ENCODE measurements at places on chromosomes 3 and 15. TPM values are rescaled to one million over a fixed set of nuclear protein-coding genes. Genes with fewer than 3 reads are reported as not detected.
A peak's percentile ranks its signal among the peaks of the same experiment; 100 is the strongest.

- peak; percentile 92 for DNase-seq
Measured at GRCh38 chr15:100902436-100903167, 16.6 kb upstream of the LRRK1 start.

DNA sequence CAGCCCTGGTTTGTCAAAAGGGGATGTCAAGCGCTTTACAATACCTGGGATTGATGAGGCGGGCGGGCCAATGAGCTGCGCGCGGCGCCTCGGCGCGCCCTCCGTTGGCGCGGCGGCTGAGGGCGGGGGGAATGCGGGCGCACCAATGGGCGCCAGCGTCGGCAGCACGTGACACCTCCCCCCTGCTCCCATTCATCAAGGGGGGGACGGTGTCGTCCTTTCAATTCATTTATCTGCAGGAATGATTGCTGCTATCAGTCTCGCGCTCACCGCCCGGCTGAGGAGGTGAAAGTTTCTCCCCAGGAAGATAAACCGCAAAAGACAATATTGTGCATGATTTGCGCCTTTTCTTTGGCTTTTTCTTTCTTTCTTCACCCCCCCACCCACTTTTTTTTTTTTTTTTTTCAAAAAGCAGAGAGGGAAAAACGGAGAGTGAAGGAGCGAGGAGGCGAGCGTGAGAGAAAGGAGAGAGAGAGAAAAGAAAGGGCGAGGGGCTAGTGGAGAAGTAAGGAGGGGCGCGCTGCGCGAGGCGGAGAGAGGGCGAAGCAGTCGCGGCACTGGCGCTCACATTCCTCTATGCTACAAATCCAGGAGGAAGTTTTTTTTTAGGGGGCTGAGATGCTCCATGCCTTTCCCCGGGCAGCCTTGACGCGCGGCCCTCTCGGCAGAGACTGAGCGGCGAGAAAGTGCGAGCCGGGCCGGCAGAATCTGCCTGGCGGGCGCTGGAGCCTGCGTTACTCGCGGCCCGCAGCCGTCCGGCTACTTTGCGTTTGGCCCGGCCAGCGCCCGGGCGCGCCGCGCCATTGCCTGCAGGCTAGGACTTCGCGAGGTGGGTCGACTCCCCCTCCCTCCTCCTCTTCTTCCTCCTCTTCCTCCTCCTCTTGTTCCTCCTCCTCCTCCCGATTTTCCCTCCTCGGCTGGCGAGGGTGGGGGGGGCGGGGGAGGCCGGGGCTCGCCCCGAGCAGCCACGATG is at the start of gene ZIC1:
Gene ZIC1 (plus strand): TSS at position 223 of the 973 bp plus-strand sequence. CDS start 748 bp downstream, at position 971.
- DNase-seq, result peak; percentile 96

GRCh38 chr3:195182470-195182795 is 88.5 kb downstream of the XXYLT1 start:
- DNase-seq, result no peak

- DNase-seq, result no peak
Measured at GRCh38 chr3:45169125-45169904, 23.1 kb upstream of the CDCP1 start.

DNA sequence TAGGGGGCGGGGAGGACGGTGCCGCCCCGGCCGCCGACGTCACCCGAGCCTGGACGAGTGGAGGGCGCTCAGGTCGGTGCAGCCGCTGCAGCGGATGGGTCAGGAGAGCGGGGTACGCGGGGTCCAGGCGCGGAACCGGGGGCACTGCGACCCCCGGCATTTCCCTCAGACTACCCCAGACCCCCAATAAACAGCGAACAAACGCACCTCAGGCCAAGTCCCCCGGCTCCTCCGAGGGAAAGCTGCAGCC is 78.9 kb downstream of the IQSEC1 start:
- DNase-seq, result peak; percentile 63

DNA sequence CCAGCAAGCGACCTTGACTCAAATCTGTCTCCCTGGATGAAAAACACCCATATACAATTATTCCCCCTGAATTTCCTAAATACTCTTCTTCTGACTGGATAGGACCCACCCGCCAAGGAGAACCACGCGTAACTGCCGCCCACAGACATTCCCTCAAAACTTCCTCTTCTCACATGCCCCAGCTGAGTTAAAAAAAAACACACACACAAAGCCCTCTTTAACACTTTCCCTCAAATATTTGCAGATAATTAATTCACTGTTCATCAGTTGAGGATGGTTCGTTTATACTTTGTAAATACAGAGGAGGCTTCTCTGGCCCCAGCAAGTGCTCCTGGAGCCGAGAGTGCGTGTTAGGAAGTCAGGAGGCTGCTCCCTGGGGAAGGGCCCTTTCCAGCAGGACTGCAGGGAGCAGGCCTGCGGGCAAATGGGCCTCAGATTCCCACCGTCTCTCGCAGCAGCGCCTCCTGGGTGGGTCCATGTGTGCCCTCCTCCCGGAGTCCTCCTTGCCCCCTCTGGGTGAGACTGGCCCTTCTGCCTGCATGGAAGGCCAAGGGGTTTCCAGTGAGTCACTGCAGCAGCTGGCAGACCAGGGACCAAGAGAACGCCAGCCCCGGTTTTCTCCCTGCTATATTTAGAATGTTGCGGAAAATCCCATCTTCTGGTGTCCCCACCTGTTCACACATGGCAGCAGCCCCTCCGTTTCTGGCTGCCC is 46.8 kb downstream of the MGLL start:
- no peak for DNase-seq

GRCh38 chr3:182959474-182960350 is 20.6 kb downstream of the DCUN1D1 start:
- DNase-seq, result no peak

DNA sequence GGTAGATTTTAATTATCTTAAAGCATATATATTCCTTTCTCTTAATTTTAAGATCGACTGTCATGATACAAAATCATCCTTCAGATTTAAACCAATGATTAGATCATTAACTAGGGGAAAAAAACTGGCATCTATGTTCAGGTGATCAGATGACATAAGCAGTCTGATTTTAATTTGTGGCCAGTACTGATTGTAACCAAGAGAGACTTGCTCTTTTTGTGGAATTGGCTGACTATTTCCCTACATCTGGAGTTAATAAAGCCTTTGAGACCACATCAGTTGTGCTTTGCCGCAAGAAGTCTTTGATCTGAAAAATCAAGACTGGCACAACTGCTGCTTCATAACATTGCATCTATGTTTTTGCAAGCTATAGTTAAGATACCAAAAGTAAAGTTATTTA is 148.4 kb upstream of the CGNL1 start:
- no peak for DNase-seq

GRCh38 chr3:159643406-159643805 is 345.2 kb upstream of the IL12A start:
- DNase-seq, result no peak

- DNase-seq, result no peak
Measured at GRCh38 chr3:36904641-36905040, 40.2 kb downstream of the TRANK1 start.

GRCh38 chr3:8931342-8931741 is 31.9 kb downstream of the RAD18 start:
- no peak for DNase-seq

Gene KBTBD8
- 9.0 TPM for total RNA-seq

Gene CRTAP
- total RNA-seq, result 23.8 TPM

Gene TMEM40
- not detected for total RNA-seq

Gene ATP13A5
- total RNA-seq, result 0.27 TPM
